ENCODE measurements at places on chromosomes 12 and 14.

DNA sequence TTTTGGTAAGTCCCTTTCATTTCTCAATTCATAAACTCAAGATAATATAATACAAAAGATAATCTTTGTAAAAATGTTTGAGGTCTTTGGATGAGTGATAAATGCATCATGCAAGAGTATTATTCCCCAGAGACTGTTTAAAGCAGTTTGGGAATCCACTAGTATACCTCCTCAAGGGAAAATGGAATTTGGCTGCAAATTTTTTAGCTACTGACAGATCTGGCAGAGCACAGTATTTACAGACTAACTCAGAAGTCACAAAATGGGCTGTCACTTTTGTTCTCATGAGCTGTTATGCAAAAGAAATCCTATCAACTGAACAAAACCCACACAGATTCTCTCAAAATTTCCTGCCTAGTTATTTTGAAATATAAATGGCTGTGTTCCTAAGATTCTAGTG, 9.9 kb downstream of the SPIC start:
- DNase-seq, result no peak

DNA sequence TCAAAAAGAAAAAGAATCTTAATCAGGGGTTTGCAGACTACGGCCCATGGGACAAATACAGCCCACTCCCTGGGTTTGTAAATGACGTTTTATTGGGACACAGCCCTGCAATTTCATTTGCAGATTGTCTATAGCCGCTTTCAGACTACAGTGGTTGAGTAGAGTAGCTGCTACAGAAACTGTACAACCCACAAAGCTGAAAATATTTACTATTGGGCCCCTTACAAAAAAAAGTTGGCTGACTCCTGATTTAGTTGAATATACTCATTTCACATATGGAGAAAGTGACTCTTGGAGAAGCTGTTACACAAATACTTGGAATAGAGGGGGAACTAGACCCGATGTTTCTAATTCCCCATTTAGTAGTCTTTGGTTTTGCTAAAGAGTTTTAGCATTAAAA, 162.5 kb upstream of the NOS1 start:
- no peak for DNase-seq

GRCh38 chr14:103762541-103762940, 46.9 kb downstream of the ZFYVE21 start:
- no peak for DNase-seq

DNA sequence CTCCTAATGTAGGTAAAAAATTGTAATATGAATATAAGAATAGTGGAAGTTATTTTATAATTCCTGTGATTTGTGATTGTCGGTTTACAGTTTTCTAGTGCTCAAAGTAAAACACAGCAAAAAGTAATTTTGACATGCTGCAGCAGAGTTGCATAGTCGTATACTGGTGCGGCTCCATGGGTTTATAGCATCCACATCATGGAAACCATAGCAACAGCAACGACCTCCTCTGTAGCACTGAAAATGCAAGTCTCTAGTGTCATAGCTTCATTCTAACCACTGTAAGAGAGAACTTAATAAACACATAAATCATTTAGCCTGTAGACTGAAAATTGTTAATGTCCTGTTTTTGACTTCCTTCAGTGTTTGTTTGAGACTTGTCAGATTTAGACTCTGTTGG, 574.3 kb downstream of the KCNH5 start:
- no peak for DNase-seq

GRCh38 chr12:53676656-53677015, 753 bp upstream of the ATP5MC2 start:
- DNase-seq, result peak; percentile 25

- no peak for DNase-seq
Measured at GRCh38 chr12:121826318-121827150, 22.7 kb downstream of the SETD1B start.

GRCh38 chr14:31964490-31964889, 112.6 kb upstream of the ARHGAP5 start:
- DNase-seq, result no peak

DNA sequence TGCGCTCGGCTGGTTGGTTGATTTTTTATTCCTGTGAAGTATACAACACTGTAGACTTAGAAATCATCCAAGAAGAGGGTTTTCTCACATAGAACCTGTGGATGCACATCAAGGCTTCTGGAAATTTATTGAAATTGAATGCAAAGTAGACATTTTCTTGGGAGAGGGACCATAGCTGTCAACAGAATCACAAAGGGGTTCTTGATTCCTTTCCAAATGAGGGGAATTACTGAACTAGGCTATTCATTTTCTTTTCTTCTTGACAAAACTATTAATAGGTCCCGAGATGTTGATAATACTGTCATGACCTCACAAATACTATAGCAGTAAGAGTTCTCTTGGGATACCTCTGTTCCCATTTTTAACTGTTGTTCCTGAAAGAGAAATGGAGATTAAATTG, 73.9 kb downstream of the AKAP6 start:
- DNase-seq, result no peak

- peak; percentile 30 for DNase-seq
Measured at GRCh38 chr14:33317675-33318074, 379.0 kb downstream of the NPAS3 start.

- DNase-seq, result no peak
Measured at GRCh38 chr14:32434180-32434579, 105.1 kb downstream of the AKAP6 start.

DNA sequence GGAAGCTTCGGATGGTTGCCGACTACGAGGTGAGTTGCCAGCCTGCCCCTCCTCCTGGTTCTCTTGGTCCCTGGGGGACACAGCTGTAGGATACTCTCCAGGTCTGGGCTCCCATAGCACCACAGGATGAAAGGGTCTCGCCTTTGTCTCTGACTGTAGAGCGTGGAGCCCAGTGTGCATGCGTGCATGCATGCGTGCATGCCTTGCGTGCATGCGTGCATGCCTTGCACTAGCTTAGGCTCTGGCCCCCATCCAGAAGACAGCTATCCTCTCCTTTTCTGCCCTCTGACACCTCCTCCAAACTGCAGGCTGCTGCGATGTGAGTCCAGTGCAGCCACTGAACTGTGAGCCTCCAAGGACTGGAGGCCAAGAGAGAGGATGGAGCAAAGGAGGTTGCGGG, 19.1 kb downstream of the NGB start:
- DNase-seq, result no peak

- no peak for DNase-seq
Measured at GRCh38 chr14:35158951-35159653, 36.8 kb downstream of the PRORP start.

DNA sequence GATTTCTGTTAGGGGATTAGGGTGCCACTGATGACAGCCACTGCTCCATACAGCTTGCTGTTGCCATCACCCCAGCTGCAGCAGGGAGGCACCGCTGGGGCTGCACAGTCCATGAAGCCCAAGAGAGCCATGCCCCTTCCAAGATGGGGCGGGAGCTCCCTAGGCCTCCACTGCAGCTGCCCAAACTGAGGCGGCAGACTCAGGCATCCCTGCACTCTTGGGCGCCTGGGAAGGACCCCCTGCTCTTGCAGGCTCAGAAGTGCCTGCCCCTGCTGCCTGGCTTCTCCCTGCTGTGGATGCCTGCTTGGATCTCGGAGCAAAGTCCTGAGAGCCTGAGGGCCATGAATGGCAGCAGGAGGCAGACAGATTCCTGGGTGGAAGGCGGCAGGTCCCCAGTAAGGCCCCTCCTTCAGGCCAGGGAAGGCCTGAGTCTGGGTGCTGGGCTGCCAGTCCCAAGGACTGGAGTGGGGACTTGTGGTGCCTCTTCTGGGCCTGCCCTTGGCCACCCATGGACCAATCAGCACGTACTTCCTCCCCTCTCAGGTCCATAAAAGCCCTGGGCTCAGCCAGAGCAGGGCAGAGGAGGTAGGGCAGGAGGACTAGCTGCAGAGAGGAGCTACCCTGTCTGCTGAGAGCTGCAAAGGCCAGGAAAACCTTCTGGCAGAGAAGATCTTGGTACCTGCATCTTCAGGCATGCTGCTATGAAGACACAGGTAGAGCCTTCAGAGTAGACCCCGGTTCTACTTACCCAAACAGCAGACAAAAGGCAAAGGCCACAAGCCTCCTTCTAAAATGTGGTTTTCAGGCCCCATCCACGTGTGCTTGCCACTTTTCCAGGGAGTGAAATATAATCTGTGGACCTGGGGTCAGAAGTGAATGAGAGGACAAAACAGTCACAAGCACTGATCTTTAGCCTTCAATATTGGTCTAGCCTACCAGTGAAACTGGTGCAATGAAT, 30.0 kb upstream of the STK38L start:
- DNase-seq, result no peak

DNA sequence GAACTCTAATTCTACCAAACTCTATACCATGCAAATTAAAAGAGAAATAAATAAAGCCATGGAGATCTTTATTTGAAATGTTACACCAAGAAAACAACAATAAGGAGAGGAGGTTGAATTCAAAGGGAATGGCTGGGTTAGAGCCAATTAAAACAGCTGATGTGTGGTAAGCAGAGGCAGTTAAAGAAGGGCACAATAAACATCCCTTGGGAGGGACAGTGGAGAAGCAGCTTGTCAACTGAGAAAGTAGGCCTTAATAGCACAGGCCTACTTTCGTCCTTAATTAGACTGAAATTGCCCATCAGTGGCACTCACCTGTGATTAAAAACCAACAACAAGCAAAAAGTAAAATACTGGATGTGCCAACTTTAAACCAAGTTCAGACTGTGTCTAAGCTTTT, 16.3 kb upstream of the NAV3 start:
- no peak for DNase-seq

GRCh38 chr14:100862277-100862676, 36.4 kb downstream of the MEG3 start:
- DNase-seq, result no peak
